ENCODE measurements at places on chromosomes 7 and 10.
A peak's percentile ranks its signal among the peaks of the same experiment; 100 is the strongest.

DNA sequence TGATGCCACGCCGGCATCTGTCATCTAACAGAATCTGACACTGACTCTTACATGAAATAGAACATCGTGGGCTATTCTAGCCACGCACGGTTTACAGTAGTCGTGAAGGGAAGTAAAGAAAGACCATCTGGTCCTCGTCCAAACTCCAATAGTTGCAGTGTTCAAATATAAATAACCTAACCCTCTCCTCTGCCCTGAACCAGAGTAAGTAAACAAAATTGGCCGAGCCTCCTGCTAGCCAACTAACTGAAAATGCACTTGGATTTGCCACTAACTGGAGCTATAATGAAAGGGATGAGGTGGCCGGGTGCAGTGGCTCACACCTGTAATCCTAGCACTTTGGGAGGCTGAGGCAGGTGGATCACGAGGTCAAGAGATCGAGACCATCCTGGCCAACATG, 29.5 kb upstream of the ZC3HAV1L start:
- no peak for DNase-seq

- DNase-seq = no peak
Observed at GRCh38 chr10:101693651-101693977, 1.4 kb downstream of the FBXW4 start.

- DNase-seq = no peak
Observed at GRCh38 chr10:72691470-72691862, 477 bp upstream of the MCU start.

DNA sequence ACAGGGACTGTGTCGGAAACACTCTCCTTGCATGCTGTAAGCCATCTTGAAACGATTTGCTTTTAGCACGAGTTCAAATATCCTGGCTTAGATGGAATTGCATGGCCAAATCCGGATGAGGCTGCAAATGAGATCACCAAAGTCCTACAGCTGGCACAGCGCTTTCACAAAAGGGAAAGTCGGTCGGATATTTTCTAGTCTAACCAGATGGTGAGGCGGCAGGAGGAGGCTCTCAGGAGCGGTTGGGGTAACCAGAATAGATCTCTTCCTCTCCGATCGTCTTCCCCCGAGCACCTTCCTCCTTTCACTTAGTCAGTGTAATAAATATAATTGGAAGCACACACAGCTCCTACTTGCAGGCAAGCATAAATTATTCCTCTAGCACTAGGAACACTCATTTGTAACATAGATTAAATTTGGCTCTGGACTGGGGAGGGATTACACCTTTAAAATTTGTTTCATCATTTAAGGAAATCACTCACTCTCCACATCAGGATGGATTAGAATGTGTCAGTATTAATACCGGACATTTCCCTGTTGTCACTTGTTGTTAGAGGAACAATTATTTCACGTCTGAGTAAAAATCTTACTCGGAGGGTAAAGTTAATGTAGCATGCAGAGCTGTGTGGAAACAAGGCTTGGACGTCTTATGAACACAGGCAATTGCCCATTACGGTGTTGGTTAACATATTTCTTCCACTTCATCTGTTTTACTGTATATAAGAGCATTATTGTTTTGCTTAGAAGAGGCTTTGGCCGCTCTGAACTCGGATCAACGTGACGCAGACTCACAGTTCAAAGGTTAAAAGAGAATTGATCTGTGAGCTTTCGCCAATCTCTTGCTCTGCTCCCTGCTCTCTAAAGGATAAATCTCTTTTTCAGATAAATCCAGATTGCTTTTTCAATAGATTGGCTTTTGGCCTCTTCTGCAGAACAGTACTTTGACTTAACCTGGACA, 857.9 kb downstream of the TYW1 start:
- DNase-seq = no peak

- DNase-seq = no peak
Observed at GRCh38 chr10:30619966-30620365, 9.6 kb downstream of the LYZL2 start.

DNA sequence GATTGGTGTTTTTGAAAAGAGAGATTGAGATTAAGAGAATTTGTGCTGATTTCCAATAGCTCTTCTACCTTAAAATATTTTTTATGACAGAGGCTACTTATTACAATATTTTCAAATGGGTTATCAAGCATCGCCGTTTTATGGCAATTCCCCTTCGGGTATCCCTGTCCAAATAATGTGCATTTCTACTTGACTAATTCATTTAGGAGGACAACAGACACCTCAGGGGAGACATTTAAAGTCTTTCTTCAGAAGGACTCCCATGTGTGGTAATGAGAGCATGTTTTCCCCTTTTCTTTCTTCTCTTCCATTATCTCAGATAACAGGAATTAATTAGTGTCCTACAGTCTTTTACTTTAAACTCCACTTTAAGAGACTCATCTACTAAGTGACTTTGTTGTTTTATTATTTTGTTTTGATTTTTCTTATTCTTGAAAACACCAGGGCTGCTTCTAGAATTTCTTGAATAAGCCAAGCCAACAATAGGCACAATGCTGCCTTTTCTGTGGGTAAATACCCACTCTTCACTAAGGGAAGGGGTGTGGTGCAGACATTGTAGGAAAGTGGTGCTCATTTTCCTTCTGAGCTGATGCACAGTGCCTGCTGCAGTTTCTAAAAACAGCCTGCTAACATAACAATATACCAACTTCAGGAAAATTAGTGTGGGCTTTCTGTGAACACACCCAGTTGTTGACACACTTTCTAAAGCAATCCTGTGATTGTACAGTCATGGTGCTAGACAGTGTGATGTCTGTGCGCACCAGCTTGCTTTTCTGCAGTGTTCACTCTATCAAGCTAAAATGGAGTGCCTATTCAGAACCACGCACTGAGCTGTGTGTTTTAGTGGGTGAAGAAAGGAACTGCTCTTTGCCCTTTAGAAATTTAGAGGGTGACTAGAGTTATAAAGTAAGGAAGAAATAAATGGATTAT, 597.7 kb downstream of the NRG3 start:
- no peak for DNase-seq

DNA sequence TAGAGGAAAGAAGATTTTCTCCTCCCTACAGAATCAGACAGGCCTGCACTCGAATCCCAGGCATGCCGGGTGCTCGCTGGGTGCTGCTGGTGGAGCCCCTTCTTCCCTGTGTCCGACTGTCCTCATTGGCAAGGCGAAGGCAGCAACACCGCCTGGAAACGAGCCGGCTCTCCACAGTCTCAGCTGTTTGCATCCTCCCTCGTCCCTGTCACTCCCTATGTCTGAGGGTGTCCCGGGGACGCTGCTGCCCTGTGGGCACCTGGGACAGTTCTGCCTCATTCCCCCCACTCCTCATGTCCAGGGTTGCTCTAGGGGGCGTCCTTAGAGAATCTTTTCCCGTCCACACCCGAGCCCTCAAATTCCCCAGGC, 31.6 kb upstream of the TMEM72 start:
- no peak for DNase-seq

DNA sequence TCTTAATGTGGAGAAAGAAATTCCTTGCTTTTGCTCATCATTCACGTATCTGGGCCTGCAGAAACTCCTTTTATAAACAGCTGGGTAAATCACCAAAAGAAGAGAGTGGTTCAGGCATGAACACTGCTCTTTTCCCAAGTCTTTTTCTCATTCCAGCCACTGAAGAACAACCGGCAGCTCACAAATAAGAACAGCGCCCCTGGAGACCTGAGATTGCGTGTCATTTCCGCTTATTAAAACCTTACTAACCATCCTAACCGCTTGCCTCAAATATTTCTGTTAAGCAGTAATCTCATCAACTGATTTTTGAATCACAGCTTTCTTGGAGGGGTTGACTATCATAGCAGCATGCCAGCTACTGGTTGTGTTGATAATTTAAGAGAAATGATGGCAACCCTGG, 213.0 kb upstream of the PLXNA4 start:
- DNase-seq = no peak

DNA sequence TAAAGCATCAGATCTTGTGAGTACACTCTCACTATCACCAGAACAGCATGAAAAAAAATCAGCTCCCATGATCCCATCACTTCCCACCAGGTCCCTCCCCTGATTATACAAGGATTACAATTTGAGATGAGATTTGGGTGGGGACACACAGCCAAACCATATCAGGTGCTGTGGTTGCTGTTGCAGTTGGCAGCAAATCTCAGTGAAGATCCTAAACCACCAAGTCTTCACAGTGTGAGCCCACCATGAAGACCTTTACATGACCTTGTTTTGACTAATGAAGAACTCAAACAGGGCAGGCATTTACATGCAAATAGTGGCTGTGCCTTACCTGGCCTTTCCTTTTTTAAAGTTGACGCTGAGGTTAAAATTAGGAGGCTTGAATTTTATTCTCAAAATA, 242.6 kb downstream of the ACTR3B start:
- DNase-seq = no peak

DNA sequence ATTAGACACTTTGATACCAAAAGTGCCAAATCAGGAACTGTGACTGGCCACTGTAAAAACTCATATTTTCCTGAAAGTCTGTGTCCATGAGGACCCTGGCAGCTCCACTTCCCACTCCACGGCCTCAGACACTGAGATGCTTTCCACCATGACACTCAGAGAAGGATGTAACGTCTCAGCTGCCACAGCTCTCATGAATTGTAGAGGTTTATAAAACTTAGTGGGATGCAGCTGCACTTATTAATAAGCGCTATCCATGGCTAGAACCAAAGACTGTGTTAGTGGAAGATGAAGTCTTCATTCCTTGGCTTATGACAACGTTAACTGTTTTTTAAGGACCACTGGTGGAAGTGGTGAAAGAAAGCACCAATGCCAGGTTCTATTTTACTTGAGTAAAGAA, 121.0 kb downstream of the ITIH5 start:
- DNase-seq = no peak

DNA sequence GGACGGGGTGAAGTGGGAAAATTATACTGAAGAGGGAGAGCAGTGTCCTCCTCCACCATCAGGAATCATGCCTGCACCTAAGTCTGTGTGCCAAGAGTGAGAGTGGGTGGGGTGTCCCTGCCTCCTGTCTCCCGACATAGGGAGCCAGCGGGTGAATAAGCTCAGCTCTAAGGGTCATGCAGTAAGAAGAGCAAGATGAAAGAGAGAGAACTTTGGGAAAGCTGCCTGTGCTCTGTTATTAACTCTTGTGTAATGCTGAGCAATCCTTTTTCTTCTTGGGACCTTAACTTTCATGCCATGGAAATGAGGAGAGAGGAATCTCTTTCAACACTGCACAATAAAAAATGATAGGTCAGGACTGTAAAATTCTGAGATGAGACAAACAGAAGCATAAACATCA, 7.9 kb upstream of the TCAF1 start:
- no peak for DNase-seq

- no peak for DNase-seq
Observed at GRCh38 chr7:8433477-8434289, at the start of gene NXPH1. TSS of gene NXPH1 (plus strand) at chr7:8433609.

- DNase-seq = no peak
Observed at GRCh38 chr10:5720182-5720581, 35.5 kb downstream of the TASOR2 start.

DNA sequence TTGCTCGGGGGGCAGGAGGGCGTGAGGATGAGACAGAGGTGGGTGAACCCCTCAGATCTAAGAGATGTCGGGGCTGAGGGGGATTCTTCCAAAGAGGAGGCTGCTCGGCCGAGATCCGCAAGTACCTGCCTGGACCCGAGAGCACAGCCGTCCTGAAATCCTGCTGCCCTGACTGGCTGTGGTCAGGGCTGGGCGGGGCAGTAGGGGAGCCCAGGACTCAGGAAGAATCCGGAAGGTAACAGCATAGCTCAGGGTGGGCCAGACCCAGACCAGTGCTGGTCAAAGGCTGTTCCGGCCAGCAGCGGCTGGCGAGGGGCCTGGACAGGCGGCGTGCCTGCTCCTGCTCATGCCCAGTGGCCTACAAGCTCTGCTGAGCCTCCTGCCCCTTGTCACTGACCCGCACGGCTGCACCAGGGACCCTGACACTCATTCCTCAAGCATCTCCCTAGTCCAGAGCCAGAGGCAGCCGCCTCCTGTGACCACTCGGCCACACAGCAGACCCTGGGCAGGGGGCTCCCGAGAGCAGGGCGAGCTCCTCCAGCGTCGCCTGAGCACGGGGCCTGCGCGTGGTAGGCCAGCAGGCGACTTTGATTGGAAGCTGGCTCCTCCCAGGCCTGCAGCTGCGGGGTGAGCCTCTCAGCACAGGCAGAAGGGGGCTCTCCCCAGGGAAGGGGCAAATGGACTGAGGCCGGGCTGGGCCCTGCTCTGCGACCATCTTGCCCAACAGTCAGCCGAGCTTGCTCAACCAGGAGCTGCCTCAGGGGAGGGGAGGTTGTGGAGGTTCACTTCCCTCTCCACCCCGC, 3.1 kb upstream of the ADAP1 start:
- DNase-seq = no peak

DNA sequence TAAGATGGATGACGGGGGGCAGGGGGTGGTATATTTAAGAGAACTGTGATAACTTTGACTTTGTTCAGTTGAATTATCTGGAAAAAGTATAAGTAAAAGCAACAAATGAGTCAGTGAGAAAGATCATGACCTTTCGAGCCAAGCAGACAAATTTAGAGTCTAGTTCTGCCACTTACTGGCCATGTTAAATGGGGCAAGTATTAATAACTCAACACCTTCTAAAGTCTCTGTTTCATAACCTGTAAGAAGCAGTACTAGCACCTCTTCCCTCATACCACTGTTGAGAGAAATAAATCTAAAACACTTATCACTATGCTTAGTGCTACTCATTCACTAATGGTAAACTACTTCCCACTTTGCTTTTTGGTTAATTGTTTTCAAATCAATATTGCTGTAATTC, 604.4 kb upstream of the LRRN3 start:
- no peak for DNase-seq

- peak; percentile 5 for DNase-seq
Observed at GRCh38 chr10:46551701-46552525, 4.5 kb downstream of the GPRIN2 start.

GRCh38 chr10:5549462-5550249, 24.9 kb downstream of the CALML3 start:
- DNase-seq = no peak

GRCh38 chr10:125083576-125083920, 76.8 kb downstream of the CTBP2 start:
- DNase-seq = no peak

GRCh38 chr10:123377883-123378282, 223.7 kb downstream of the BUB3 start:
- DNase-seq = no peak

DNA sequence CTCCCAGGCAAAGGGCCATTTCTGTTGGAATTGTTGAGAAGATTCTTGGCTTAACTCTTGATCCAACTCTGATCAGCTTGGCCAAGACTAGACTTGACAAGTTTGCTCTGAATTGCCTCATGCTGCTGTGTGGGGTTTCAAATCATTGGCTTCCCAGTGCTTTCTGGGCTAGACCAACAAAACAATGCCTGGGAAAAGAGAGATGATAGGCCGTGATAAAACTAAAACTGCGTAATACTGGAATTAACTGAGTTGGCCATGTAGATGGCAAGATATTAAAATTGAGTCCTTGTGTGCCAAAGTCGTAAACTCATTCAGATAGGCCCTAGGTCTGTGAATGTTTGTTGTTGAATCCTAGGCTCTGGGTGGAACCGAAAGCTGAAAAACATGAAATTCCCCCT, 222.6 kb downstream of the MGMT start:
- DNase-seq = no peak

Measured in activated CD4-positive, alpha-beta T cell treated with anti-CD3 and anti-CD28 coated beads, Interleukin-2, amount 10 ng/mL, durations not matched to agents 7 days and 5 days (primary cell).